ENCODE measurements at places on chromosomes 6 and 20.
A peak's percentile ranks its signal among the peaks of the same experiment; 100 is the strongest.

GRCh38 chr6:160979061-160979708 is 12.4 kb upstream of the MAP3K4 start:
- DNase-seq: no peak

- DNase-seq: peak; percentile 55
Observed at GRCh38 chr20:63536997-63537524, at the start of gene PTK6. TSS of gene PTK6 (minus strand) at chr20:63537376. CDS start at chr20:63537314, 62 bp downstream.

DNA sequence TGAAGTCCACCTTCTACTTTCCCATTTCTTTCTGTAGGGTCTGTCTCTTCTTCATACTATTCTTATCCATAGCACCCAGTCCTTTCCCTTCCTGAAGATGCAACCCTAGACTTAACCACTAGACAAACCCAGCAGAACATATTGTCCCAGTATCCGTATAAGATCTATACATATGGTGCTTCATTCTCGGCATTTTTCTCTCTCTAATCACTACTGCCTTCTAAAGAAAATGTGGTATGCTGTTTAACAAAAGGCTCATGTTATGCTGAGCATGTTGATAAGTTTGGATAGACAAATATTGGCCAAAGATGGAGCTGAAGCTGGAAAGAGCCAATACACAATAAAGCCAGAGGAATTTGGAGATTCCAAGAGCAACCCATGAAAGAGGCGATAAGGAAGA is 212.6 kb downstream of the MAFB start:
- no peak for DNase-seq

GRCh38 chr6:18342223-18342622 is 44.9 kb upstream of the RNF144B start:
- DNase-seq: no peak

DNA sequence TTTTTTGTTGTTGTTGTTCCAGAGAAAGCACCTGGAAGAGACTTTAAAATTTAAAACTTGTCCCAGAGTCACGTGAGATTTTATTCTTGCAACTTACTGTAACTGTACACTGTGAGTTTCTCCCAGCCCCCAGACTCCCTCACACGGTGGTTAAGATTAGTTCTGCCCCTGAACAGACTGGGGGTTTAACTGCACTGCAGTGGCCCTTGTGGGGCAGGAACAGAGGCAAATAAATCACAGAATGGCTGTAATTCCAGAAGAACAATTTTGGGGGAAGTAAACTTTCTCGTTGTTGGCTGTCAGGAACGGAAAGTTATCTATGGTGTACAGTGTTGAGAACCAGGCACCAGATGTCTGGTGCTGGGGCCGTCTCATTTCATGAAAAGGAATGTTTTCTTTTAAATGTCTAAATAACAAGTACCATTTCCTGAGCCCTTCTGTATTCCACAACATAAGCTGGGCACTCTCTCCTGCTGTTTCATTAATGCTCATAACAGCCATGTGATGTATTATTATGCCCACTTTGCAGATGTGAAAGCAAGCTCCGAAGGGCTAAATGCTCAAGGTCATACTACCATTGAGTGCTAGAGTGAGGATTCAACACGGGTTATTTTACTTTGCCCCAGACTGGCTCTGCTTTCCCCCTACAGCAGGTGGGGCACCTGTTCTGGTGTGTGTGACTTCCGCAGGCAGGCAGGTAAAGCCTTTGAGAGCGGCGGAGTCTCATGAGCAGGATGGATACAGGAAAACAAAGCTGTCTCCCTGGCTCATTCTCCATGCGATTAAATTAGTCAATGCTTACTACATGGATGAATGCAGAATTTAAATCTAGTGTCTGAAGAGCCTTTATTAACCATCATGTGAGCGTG is 30.5 kb downstream of the CNKSR3 start:
- DNase-seq: no peak

- DNase-seq: no peak
Observed at GRCh38 chr6:96450082-96450769, 71.4 kb upstream of the UFL1 start.

- no peak for DNase-seq
Observed at GRCh38 chr6:69279805-69280204, 517.0 kb downstream of the LMBRD1 start.

DNA sequence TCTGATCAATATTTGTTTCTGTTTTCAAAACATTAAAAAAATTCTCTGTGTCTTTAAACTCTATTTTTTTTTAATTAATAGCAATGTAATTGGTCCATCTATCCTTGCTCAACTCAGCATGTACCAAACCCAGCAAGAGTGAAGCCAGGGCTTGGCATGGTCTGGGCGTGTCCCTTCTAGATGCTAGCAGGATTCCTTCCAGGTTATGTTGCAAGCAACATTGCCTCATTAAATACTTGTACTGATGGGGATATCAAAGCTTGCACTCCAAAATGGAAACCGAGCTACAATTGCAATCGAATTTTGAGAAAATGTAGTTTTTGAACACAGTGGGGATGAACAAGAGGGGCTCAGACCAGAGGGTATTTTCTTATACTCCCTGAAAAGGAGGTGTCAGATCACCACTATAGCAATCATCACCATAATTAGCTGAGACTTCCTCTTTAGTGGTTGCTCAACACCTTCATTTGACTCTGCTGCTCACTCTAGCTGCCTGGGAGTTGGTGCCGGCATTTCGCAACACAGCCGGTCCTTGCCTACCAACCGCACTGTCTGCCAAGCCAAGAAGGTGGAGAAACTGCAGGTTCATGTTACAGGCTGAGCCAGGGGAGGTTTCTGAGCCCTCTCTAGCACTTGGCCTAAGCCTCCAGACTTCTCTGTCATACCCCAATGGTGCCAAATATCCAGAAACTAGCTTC is 67.8 kb upstream of the RALGAPA2 start:
- DNase-seq: peak; percentile 14

GRCh38 chr6:95185874-95186273 is 391.5 kb upstream of the MANEA start:
- DNase-seq: no peak

GRCh38 chr6:109336221-109336961 is 45.9 kb downstream of the CD164 start:
- no peak for DNase-seq

DNA sequence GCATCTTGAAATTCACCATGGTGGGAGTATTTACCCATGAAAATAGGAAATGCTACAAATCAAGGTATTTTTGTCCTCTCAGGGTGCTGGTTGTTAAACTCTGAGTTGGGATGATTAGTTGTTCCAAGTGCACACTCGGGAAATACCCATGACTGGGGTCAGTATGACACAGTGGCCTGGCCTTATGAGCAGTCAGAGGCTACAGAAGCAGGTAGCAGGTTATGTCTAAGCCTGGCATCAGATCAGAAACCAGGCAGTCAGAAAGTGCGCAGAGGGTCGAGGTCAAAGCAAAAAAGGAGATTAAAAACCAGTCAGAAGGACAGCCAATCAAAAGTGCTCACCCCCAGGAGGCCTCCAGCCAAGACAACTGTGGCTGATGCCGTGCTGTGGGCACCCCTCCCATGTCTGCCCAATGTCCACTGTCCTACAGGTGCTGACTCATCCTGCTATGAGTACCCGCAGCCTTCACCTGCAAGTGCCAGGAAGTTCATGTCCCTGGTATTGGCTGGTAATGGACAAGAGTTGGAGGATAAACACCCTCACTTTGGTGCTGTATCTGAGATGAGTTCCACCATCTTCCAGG is 117.4 kb upstream of the SLC24A3 start:
- DNase-seq: no peak

- no peak for DNase-seq
Observed at GRCh38 chr6:73739096-73739495, 43.1 kb downstream of the CD109 start.

DNA sequence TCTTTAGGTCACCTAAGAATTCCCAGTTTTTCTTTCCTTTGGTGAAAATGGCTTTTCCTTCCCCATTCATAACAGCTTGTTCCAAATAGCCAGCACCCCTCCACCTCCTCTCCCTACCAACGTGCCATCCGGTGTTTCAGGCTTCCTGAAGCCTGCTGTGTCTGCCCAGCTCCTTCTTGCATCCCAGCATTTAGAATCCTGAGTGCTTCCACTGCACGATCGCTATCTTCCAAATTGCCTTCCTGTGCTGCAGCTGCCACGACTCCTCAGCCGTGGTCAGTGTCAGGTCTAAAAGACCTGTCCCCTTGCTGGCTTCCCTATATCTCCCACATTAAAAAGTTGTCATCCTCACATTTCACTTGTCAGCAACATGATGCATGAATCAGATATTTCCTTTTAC is 550.3 kb upstream of the JARID2 start:
- no peak for DNase-seq

GRCh38 chr6:139490482-139490881 is 116.0 kb upstream of the CITED2 start:
- DNase-seq: peak; percentile 39

Measured in activated naive CD4-positive, alpha-beta T cell treated with anti-CD3 and anti-CD28 coated beads for 36 hours (primary cell).